MG63 (cell line): ENCODE measurements at places on chromosomes 2 and 18.

DNA sequence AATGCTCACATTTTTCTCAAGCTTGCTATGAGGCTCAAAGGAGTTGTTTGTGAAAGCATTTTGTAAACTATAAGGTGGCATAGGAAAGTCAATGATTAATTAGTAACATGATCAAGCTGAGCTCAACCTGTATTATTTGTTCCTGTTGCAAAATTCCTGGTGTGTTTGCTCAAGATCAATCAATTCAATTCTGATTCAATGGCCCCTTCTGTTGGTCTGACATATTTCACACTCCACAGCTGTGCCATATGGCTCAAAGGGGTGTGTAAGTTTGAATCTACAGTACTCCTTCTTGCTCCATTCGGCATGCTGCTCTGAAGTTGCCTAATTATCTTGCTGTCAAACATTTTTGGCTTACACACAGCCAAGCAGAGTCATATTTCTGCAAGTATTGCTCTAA lies 341.6 kb upstream of the LRP1B start:
- DNase-seq = no peak

- DNase-seq = no peak
Measured at GRCh38 chr2:60614319-60614718, 60.9 kb upstream of the BCL11A start.

- DNase-seq = no peak
Measured at GRCh38 chr18:76958692-76959341, 136.5 kb downstream of the ZNF236 start.

DNA sequence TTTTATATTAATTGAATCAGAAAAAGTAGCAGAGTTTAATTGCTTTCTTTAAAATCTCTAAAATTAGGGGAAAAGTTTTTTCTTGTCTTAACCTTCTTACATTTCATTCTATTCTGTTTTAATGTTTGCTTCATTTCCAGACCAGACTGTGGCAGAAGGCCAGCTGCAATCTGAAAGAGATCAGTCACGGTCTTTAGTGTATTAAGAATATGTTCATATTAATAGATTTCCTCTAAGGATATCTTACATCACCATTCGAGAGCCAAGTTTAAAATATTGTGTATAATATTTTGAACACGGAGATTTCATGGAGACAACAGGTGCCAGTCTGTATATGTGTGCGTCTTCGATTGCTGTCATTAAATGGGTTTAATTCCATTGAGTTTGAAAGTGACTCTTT lies 230.9 kb upstream of the ZSWIM2 start:
- no peak for DNase-seq

- no peak for DNase-seq
Measured at GRCh38 chr18:48754993-48755473, 195.7 kb downstream of the SMAD7 start.

DNA sequence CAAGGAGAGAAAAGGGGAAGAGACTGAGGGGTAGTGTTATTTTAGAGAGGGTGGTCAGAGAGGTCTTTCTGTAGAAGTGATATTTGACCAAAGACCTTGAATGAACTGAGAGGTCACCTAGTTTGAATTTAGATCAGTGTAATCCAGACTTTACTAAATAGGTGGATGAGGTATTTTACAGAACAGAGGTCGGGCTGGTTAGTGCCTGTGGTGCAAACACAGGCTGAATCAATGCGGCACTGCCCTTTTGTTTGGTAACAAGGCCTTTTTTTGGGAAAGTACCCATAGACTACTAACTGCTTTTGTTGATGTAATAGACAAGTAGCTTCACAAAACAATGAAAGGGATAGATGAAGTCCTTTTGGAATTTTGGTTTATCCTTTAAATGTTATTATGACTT lies 15.9 kb downstream of the RAPGEF4 start:
- no peak for DNase-seq

- DNase-seq = no peak
Measured at GRCh38 chr2:131641414-131642206, 113.9 kb downstream of the CCDC74A start.

- no peak for DNase-seq
Measured at GRCh38 chr2:226772389-226773179, 27.0 kb downstream of the IRS1 start.

- no peak for DNase-seq
Measured at GRCh38 chr2:226873826-226874225, 38.0 kb downstream of the RHBDD1 start.

DNA sequence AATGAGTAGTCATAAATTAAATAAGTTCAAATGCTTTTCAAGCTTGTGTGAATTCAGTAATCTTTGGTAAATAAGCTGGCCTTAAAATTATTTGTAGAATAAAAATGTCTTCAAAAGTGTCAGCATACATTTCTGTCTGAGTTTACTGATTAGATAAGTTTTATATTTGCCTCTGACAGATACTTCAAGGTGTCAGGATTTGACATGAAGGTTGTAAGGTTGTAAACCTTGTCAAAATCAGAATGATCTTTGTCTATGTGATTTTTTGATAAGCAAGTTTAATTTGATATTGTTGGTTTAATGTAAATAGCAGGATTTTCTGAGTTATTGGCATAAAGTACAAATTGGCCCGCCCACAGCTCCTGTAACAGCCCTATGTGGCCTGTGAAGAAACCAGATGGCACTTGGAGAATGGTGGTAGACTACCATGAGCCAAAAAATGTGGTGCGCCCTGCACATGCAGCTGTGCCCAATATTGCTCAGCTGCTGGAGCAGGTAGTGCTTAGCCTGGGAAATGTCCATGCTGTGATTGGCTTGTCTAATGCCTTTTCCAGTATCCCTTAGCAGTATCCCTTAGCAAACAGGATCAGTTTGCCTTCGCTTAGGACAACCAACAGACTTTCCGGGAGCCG lies 188.0 kb upstream of the SPHKAP start:
- DNase-seq = no peak

DNA sequence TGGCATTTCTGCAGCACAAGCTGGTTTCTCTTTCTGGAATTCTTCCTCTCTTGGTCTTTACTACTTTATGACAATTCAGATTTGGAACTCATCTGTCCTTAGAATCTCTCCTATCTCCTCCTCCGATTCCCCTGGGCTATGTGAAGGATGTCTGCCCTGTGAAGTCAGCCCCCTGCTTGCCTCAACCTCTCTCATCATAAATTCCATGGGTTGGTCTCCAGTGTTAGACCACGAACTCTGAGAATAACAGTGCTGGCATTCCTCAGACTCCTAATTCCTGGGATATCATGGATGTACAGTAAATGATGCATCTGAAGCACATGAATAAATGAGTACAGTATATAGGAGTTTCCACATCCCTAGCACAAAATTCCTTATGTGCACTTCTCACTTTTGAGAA lies 21.0 kb upstream of the CYRIA start:
- DNase-seq = no peak

DNA sequence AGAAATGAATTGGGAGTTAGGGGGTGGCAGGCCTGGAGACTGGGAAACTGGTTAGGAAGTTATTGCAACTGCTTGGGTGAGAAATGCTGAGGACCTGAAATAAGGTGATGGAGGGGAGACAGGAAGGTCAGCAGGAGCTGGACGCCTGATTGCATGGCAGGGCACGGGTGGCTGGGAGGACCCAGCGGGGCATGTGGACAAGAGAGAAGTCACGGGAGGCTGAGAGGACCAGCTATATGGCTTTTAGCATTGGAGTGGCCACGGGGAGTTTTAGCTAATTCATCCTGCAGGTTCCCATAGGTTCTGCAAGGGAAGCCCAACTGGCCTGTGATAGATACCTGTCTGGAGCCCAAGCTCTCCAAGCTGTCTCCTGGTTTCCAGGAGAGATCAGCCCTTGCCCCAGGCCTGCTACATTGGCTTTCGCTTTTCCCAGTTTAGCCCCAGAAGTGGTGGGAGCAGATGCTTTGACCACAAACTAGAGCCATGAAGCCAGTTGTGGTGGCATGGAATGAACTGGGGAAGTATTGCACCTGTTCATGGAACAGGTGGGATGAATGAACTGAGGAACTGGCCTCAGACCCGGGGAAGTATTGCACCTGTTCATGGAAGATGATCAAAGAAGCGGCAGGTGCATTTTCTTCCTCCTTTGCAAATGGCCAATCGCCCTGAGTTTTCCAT lies 93.6 kb upstream of the TAF1B start:
- no peak for DNase-seq

DNA sequence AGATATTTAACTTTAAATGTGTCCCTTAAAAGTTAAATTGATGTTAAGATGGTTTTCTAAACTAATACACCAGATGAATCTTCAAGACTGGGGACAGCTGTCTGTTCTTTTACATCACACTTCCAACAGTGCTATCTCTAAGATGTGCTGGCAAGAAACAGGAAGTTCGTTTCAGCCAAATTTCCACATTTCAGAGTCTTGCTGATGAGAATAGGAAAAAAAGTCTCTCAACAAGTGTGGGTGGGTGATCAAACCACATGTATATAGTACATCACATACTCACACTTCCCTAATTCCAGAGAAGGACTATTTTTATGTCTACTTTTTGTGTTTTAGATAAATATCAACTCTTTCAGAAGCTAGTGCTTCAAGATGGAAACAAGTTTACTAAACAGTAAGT lies 1712.8 kb upstream of the TMEFF2 start:
- no peak for DNase-seq

- DNase-seq = no peak
Measured at GRCh38 chr2:48126162-48126561, 219.9 kb upstream of the FBXO11 start.

DNA sequence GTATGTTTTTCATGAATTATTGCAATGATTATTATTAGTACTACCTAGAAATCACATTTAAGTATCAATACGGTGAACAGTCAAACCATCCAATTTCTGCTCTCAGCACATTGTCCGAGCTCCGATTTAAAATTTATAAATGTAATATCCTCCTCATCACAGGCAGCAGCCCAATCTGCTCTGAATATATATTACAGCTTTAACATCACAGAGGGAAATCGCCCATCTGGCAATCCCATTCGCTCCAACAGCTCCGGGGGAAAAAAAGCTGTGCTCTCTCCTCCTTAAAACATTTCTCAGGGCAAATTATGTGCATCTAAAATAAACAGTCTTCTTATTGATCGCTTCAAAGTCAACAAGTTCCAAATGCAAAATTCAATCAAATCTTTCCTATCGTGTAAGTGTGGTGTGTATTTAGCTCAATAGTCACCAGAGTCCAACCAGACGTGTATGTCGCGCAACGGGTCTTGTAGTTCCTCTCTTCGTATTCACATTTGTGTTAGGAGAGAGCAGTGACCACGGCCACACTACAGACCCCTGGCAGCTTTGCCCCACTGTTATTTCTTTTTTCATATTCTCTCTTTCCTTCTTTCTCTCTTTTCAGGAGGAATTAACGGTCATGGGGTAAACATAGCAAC lies 2.4 kb downstream of the FIGN start:
- peak; percentile 26 for DNase-seq

DNA sequence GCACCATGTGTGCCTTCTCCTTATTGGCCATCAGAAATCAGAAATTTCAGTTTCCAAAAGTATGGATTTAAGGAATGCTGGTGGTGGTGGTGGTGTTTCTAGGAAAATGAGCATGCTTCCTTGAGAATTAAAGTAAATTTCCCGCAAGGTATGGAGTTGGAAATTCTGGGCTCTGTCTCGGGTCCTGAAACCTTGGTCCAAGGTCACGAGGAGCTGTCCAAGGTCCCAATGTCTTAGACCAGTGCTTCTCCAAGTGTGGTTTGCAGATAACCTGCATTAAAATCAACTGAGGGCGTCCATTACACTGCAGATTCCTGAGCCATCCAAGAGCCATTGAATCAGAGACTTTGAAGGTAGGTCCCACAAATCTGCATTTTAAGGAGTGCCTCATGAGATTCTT lies 210.9 kb upstream of the PKDCC start:
- DNase-seq = peak; percentile 8

- DNase-seq = no peak
Measured at GRCh38 chr18:68742206-68742605, 27.3 kb upstream of the TMX3 start.

DNA sequence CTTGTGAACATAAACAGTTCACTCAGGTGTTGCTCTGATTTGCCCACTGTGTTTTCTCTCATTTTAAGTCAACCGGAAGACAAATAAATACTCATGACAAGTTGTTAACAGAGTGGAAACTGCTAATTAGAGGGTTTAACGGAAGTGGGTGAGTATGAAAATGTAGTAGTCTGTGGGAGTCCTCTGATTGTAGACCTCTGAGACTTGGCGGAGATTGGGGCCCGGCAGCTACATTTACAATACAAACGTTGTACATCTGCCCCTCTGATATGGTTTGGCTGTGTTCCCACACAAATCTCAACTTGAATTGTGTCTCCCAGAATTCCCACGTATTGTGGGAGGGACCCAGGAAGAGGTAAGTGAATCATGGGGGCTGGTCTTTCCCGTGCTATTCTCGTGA lies 107.3 kb upstream of the FAM98A start:
- DNase-seq = no peak

GRCh38 chr18:59861963-59862819 lies 37.6 kb upstream of the PMAIP1 start:
- no peak for DNase-seq
